Activated CD4-positive, alpha-beta T cell treated with anti-CD3 and anti-CD28 coated beads, Interleukin-2, amount 10 ng/mL, durations not matched to agents 7 days and 5 days (primary cell): ENCODE measurements at places on chromosomes 12 and 14. TPM values are rescaled to one million over a fixed set of nuclear protein-coding genes. Genes with fewer than 3 reads are reported as not detected.

GRCh38 chr14:21168055-21168454 is 12.2 kb upstream of the OR5AU1 start:
- DNase-seq: no peak

DNA sequence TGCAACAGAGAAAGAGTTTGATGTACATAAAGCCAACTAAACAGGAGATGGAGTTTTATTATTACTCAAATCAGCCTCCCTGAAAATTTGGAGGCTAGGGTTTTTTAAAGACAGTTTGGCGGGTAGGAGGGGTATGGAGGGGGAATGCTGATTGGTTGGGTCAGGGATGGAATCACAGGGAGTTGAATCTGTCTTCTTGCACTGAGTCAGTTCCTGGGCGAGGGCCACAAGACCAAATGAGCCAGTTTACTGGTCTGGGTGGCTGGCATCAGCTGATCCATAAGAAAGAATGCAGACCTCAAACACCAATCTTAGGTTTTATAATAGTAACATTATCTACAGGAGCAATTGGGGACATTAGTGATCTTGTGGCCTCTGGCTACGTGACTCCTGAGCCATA is 64.9 kb downstream of the RIN3 start:
- DNase-seq: no peak

Gene MYO1A
- total RNA-seq: 1.4 TPM

DNA sequence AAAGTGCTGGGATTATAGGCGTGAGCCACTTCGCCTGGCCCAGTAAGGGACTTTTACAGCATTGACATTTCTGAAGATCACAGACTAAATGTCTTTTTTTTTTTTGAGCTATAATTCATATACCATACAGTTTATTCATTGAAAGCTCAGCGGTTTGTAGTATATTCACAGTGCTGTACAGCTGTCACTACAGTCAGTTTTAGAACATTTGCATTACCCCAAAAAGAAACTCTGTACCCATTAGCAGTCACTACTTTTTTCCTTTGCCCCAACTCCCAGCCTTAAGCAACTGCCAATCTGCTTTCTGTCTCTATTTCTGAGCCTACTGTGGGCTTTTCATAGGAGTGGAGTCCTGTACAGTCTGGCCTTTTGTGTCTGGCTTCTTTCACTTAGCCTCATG is 8.2 kb downstream of the BRI3BP start:
- no peak for DNase-seq

- peak; percentile 48 for DNase-seq
These were observed 1176.7 kb upstream of the SEL1L start for GRCh38 chr14:82710267-82710841.

DNA sequence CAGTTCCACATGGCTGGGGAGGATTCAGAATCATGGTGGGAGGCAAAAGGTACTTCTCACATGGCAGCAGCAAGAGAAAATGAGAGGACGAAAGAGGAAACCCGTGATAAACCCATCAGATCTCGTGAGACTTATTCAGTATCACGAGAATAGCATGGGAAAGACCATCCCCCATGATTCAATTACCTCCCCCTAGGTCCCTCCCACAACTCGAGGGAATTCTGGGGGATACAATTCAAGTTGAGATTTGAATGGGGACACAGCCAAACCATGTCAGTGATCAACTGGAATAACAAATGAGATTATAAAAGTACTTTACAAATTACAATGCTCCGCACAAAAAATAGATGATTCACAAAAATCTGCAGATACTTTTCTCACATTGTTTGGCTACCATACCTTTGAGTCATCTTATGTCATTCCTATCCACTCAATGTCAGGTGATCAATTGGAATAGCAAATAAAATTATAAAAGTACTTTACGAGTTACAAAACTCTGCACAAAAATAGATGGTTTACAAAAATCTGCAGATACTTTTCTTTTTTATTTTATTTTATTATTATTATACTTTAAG is 338.9 kb downstream of the C12orf50 start:
- DNase-seq: no peak

Gene KRT84
- total RNA-seq: not detected

DNA sequence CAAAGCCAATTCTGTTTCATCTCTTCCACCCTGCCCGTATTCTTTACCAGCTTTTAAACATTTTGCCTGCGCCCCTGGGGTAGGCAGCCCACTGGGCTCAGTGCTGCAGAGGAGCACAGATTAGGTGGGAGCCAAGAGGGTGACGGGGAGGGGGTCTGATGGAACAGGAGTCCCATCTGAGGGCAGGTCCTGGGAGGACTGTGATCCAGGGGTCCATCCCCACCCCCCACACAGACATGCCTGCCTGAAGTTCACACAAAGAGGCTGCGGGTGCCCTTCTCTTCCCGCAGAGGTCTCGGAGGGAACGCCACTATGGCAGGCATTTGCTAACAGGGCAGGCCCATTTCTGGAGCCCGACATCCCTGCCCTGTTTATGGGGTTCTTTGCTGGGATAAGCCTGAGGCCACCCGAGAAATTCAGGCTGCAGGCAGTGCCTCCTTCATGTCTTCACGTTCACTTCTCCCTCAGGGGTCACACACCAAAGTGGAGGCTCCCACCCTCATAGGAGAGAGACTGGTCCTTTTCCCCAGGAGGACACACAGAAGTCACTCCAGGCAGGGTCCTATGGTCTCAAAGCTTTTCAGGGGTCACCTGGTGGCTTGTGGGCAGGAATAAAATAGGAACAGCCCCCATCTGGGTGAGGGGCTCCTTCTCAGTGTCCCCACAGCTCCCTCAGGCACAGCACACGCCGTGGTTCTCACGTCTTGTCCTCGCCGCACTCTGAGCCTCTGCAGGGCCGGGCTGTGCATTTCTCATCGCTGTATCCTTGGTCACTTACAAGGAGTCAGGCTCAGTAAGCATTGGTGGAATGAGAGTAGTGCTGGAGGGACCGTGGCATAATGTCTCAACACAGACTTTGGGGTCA is 12.9 kb downstream of the VASH1 start:
- DNase-seq: no peak

Gene GLI1
- total RNA-seq: 0.52 TPM

GRCh38 chr12:94309373-94309772 is 150.3 kb downstream of the CEP83 start:
- DNase-seq: no peak
